ENCODE measurements at places on chromosomes 2 and 18.
A peak's percentile ranks its signal among the peaks of the same experiment; 100 is the strongest.

DNA sequence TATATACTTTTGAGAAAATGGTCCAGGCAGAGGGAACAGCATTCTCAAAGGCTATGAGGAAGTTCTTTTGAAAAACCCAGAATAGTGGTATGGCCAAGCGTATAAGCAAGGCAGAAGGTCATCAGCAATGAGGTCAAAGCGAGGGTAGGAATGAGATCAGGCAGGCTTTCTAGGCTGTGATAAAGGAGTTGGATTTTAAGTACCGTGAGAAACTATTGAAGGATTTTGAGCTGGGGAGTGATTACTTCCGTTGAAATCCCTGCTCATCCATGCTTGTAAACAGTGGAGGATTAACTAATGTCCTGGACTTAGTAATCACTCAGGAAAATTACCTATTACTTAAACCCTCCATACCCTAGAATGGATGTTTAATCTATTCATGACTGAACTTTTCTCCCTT, 50.2 kb downstream of the EMILIN2 start:
- DNase-seq, result no peak

DNA sequence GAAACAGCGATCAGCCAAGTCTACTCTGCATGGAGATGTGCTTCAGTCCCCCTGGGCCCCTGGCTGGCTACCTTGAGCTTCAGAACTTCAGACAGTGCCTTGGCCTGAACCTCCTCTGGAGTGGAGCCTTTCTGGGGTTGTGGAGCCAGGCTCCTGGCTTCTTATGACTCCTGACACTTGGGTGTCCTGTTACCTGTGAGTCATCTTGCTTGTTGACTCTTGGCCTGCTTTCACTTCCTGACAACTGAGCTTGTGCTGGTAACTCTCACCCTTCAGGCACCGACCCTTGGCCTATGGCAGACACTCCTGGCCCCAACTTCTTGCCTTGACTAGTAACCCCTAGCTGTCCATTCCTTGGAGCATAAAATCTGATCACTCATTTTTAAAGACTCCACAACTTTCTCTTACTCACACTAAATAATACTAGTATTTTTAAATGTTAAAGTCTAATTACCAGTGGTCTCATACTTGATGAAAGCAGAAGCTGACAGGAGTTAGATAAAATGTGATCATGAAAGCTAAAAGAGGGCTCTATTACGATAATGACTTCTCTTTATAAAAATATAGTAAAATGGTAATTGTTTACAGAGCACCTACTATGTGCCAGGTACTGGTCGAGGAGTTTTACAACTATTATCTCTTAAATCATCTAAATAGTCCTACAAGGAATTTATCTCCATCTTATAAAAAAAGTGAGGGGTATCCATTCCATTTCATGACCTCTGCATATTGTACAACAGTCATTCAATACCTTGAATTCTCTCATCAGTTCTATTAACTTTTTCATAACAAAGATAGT, 46.3 kb upstream of the VIT start:
- DNase-seq, result peak; percentile 48

GRCh38 chr2:58708565-58708964, 467.4 kb upstream of the FANCL start:
- no peak for DNase-seq

- no peak for DNase-seq
Observed at GRCh38 chr2:240986787-240987411, 11.5 kb upstream of the SNED1 start.

DNA sequence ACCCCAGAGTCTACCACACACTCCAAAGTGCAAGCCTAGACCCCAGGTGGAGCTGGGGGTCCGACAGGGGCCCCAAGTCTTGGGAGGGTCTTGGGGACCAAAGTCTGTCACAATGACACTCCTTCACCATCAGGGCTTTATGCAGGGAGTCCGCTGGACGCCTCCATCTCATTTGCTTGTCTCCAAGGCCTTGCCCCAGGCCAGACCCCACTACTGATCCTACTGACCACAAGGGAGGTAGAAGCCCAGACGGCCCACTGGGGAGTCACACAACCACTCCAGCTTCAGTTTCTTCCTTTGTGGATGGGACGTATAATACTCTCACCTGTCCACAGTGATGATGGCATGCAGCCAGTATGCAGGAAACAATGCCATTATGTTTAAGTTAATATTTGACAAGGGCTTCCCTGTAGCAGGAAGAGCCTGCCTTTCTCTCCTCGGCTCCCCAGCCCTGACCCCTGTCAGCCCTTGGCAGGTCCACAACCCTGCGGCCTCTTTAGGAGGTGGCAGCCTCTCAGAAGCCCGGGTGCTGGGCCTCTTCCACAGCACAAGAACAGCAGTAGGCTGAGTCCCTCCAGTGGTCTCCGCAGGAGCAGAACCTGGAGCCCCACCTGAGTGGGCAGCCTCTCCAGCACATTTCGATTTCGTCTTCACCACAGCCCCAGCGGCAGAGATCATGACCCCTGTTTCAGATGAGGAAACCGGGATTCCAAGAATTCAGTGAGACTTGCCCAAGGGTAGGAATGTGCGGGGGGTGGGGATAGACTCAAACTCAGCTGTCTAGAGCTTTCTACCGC, 6.5 kb downstream of the BIN1 start:
- no peak for DNase-seq

GRCh38 chr2:44377486-44377885, 15.7 kb downstream of the CAMKMT start:
- DNase-seq, result no peak

GRCh38 chr2:220985561-220985960, 586.5 kb downstream of the EPHA4 start:
- DNase-seq, result no peak

DNA sequence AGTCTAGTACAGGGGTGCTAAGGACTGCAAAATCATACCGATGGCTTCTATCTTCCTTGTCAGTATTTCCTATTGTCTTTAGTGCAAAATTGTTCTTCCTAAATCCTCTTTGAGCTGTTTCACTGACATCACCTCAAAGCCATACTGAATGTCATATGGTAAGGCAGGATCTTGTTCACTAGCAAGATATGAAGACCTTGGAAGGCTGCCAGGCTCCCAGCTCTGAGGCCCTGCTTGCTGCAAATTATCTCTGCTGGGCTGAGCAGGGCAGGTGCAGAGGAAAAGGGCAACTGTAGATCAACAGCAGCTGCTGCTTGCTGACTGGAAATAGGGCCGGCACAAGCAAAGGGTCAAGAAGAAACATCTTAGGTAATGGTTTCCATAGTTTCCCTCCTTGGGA, 58.2 kb downstream of the PMAIP1 start:
- peak; percentile 9 for DNase-seq

DNA sequence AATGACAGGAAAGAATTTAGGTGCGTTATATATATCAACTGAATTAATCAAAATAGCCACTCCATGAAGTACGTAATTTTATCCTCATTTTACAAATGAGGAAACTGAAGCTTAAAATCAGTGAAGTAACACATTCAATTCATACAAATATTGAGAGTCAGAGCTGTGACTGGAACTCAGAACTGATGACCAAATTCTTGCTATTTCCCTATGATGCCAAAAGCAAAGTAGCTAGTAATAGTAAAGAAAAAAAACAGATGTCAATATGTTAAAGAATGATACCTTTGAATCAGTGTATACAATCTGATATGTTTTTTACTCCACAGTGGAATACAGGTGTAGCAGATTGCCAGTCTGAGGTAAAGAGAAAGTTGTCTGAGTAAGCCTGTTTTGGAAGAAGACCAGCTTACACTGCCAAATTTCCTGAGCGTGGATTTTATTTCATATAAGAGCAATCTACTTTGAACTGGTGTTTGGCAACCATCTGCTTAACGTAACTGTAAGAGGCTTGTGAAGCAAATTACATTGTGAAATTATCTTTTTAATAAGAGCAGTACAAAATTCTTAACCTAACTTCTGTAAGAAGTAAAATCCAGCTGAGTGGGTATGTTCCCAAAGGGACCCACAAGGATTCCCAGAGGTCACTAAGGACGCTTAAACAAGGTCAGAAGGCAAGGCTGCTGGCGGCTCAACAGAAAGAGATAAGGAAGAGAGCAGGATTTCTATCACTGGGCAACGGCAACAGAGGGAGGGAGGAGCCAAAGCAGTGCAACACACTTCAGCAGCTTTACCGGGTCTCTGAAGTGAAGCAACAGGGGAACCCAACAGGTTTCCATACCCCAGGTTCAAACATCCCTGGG, 85.6 kb downstream of the IKZF2 start:
- DNase-seq, result no peak

DNA sequence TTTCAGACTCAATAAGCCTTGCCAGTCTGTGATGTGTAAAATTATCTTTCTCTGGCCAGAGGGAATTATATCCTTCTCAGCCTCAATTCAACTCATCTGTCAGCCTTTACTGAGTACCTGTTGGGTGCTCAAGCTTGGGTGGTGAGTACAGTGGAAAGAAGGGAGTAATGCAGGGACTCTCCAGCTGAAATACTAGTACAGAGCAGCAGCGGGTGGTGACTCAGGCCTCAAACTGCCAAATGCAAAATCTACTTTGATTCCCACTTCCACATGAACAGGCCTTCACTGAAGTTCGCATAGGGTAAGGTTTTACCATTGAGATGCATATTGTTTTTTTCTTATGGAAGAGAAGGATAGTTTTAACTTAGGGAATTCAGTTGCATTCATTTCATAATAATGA, 326.8 kb downstream of the LRRTM1 start:
- no peak for DNase-seq

DNA sequence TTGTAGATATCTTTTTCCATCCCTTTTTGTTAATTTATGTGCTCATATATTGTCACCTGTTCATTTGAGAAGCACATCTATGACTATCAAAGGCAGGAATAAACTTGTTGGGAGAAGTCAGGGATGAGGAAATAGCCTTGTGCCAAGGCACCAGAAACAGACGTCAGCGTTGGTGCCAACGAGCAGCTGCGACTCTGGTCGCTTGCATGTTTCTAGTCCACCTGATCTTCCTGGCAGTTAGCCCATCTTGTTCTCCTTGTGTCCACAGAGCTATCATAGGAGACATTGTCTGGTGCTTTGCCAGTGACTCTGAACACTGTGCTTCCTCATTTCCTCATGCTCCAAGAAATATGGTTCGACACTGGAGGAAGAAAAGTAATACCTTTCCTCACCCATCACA, 374.4 kb downstream of the PTPRM start:
- DNase-seq, result no peak

DNA sequence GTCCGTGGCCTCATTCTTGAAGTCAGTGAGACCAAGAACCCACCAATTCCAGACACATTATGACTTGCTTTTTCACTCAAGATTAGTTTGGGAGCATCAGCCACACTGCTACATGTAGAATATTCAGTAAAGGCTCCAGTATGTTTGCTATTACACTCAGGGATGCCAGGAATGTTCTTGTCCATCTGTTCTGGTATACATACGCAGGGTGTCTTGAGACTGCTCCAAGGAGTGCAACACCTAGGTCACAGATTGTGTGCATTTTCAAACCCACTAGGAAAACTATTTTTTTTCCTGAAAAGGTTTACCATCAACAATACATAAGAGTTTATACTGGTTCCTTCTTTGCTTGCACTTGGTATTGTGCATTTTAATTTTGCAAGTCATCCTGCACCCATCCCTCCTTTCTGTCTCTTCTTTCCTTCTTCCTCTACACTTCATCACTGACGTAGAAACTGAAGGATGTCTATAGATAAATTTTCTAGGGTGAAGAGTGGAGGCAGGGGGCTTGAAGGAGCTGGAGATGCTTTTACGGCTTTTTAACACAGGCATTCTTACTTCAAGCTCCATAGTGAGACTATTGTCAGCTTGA, 35.3 kb upstream of the MAP2 start:
- no peak for DNase-seq

- DNase-seq, result no peak
Observed at GRCh38 chr2:217864963-217865772, 137.6 kb downstream of the TNS1 start.

DNA sequence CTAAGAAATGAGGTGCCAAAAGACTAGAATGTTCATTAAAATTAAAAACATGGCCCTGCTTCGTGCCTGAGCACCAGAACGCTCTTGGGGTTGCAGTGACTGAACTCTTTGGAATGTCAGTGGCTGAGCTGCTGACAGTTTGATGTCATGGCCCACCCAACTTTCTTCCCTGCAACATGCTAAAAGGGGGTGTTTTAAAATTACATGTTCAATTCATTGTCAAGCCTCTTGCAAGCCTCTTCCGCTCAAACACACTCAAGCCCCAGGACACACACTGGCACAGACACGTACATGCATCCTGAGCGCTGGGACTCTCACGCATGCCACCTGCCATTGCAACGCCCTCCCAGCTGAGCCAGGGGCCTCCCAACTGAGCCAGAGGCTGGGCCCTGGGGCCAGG, 12.6 kb downstream of the RUFY4 start:
- no peak for DNase-seq

DNA sequence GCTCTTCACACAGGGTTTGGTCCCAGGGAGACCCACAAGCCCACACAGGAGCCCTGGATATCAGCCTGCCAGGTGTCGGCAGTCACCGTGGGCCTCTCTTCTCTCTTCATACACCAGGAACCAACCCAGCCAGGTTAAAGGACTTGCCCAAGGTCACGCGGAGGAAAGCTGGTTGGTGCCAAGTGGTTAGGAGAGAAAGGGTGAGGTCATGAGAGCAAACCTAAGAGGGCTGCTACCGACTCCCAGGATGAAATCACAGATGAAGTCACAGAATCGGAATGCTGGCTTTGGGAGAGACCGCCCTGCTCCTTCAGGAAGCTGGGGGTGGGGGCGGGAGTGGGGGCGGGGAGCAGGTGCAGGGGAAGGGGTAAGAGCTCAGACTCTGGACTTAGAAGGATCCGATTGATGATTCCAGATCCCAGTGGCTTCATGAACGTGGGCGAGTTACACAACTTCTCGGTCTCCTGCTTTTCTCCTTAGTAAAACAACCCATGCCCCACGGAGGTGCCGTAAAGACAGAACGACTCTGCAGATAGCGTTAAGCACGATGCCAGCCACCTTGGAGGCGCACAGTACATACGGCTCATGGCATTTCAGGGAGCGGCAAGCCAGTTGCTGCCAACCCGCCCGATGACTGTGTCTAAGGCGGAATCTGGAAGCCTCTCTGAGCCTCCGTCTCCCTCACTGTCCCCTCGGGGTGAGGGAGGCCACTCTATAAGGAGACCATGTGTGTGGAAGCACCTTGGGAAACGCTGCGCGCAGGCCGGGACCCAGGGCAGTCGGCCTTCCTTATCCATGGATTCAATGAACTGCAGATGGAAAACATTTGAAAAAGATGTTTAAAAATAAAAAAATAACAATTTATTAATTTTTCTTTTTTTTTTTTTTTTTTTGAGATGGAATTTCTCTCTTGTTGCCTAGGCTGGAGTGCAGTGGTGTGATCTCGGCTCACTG, 23.0 kb upstream of the TAF1B start:
- peak; percentile 75 for DNase-seq

DNA sequence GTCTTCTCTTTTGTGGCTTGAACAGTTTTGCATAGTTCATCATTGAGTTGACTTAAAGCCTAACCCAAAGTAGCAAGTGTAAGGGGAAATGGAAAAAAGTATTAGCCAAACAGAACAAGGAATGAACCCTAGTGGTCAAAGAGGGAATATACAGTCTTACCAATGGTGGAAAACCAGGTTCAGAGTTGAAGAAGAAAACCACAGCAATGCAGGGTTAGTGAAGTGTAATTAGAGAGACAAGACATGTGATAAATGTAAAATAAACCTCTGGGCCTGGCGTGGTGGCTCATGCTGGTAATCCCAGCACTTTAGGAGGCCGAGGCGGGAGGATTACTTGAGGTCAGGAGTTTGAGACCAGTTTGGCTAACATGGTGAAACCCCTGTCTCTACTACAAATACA, 2.4 kb downstream of the TTN start:
- DNase-seq, result peak; percentile 26

- DNase-seq, result no peak
Observed at GRCh38 chr2:44632931-44633689, 271.4 kb downstream of the CAMKMT start.

GRCh38 chr18:3319399-3319798, 57.5 kb downstream of the MYL12B start:
- no peak for DNase-seq

Measured in H54 (cell line).